Stimulated activated CD8-positive, alpha-beta memory T cell treated with anti-CD3 and anti-CD28 coated beads, Interleukin-7, amount 100 ng/mL, for 4 hours (primary cell): ENCODE measurements at places on chromosomes 11 and 22.

DNA sequence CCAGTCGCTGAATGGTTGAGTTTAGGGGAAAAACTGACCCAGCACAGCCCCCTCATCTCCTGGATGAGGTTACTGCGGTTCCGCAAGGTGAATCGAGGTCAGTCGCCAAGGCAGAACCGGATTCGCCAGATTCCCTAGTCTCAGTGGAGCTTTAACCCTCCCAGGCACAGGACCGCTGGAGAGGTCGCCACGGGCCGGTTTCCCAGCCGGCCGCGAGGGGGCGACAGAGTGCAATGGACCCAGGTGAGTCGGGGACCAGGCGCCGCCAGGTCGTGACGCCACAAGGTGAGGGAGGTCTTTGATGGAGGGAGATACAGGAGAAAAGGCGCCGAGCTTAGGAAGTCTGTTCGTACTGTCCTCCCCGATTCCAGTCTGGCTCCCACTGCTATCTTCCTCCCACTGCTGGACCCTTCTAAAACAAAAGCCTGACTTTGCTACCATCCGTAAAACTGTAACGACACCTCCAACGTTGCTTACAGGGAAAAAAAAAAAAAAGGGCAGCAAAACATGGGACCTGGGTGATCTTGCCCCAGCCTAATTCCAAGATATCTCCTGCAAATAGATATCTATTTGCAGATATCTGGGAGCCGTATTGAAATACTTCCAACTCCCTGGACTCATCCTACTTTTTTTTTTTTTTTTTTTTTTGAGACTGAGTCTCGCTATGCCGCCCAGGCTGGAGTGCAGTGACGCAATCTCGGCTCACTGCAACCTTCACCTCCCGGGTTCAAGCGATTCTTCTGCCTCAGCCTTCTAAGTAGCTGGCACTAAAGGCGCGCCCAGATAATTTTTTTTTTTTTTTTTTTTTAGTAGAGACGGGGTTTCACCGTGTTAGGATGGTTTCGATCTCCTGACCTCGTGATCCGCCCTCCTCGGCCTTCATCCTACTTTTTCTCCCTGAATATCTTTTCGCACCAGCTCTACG is 1.4 kb upstream of the GGA1 start:
- DNase-seq, result peak; percentile 83

GRCh38 chr11:95924414-95924760 is 480 bp upstream of the MTMR2 start:
- no peak for DNase-seq

- DNase-seq, result no peak
These were observed 4.3 kb upstream of the ATP5MGL start for GRCh38 chr22:42644422-42645340.

- DNase-seq, result no peak
These were observed 33.4 kb upstream of the GLYATL1 start for GRCh38 chr11:58905721-58906547.

GRCh38 chr11:95849087-95849825 is 59.0 kb downstream of the CEP57 start:
- DNase-seq, result peak; percentile 3

DNA sequence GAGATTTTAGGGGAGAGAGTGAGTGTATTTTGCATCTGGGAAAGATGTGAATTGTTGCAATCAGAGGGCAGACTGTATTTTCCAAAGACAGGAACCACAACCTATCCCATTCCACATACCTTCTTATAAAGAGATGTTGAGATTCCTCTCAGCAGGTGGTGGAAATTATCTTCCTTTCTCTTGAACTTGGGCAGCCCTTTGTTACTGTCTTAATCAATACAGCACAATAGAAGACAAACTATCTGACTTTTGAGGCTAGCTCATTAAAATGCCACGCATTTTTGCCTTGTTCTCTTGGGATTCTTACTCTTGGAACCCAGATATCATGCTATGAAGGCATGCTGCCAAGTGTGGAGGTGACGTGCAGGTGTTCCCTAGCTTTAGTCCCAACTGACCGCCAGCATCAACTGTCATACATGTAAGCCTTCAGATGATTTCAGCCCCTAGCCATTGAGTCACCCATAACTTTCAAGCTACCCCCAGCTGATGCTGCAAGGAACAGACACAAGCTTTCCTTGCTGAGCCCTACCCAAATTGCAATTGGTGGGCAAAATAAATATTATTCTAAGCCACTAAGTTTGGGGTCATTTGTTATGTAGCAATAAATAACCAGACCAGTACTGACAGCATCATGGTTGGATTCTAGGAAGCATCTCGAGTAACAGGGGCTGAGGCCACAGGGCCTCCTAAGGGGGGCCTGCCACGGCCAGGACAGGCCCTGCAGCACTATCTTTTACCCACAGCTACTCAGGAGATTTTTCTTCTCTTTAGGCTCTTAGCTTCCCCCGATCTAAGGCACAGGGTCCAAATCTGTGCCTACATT is 63.0 kb downstream of the RPL27A start:
- no peak for DNase-seq

DNA sequence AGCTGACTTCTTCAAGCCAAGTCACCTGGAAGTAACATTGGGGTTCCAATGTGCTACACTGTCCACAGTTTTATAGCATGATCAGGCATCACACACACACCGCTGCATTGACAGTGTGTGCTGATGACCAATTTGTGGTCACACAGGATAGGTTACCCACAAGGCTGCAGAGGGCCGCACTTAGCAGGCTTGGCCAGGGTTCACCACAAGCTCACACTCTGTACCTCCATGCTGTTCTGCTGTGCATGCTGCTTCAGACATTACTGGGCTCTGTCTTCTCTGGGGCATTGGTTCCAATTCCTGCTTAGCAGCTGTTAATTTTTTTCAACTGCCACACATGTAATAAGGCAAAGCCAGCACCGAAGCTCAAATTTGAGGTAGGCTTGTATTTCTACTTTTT is 11.0 kb upstream of the NRIP3 start:
- no peak for DNase-seq

- no peak for DNase-seq
These were observed 17.5 kb upstream of the MYH9 start for GRCh38 chr22:36405221-36405661.

DNA sequence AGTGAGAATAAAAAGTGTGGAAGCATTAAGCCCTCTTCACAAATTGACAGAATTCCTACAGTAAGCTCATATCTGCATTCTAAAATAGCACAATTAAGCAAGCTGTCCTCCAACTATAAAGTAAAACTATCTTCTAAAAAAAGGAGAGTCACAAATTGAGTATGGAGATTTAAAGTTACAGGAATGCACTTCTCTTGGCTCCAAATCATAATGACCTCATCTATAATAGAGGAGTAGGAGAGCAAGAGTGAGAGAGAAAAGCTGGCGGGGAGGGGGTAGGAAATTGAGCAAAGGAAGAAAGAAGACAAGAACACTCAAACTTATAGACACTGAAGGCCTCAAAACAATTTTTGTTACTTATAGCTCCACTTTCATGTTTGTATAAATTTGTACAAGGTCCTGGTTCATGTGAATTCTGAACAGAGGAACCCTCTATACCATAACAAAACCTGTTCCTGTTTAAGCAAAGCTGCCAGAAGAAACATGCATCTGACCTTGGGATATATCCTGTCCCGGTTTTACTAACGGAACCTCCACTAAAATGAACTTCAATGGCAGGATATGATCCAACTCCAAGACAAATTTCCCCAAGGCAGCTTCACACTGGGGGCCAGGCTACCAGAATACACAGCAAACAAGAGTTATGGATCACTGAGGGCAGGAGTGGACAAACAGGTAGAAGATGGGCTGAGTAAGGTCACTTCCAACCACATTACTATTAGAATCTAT is 37.2 kb downstream of the SLC35F2 start:
- DNase-seq, result no peak

DNA sequence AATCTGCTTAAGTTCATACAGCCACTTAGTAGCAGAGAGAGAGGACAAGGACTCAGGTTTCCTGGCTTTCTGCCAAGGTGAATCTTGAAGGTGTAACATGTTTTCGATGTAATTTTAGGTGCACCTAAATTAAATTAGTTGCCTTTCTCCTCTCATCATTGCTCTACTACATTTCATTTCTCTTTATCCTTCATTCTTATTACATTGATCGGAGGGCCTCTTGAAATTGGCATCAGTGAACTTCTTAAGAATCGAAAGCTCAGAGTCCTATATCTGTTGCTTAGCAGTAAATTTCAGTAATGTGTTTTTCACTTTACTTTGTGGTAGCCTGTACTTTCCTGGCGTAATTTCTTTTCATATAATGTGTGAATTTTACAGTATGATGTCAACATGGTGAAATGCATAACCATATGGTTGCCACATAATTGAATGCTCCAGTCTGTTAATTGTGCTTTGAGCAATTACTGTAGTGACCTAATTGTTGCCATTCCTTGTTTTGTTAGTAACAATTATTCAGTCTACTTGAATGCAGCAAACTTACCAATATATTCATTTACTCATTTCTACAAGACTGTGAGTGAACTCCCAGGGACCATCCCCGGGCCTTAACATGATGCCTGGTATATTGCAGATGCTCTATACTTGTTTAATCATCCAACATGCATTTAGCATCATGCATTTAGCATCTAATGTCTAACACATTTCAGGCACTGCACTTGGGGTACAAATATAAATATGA is 138.1 kb downstream of the MAML2 start:
- DNase-seq, result no peak

DNA sequence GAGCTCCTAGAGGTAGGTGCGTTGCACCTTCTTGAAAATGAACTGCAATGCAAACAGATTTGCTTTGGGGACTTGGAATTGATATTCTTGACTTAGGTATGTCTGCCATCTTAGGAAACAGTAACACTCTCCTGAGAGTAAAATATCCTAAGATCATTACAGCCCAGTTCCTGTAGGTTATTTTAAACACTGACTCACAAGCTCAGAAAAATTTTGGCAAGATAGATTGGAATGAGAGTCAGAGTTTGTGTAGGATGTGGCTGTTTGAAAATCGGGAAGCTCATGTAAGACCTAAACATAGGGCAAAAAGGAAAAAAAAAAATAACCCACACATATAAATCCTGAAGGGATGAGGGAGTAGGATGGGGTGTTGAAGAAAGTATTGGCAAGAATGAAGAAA is 377.0 kb upstream of the LRRC4C start:
- DNase-seq, result no peak

GRCh38 chr11:63802637-63803414 is 10.4 kb upstream of the SPINDOC start:
- no peak for DNase-seq

GRCh38 chr22:32271389-32271788 is 16.2 kb upstream of the SLC5A4 start:
- no peak for DNase-seq

- no peak for DNase-seq
These were observed 64.9 kb upstream of the BIRC3 start for GRCh38 chr11:102252339-102252891.
